ENCODE measurements at places on chromosomes 16 and 17. TPM values are rescaled to one million over a fixed set of nuclear protein-coding genes. Genes with fewer than 3 reads are reported as not detected.
A peak's percentile ranks its signal among the peaks of the same experiment; 100 is the strongest.

- H3K36me3 ChIP-seq, result peaks cover 18% of the 10 kb centered on the region
- H3K27ac ChIP-seq, result peak within 1 kb of the TSS; percentile 94
- H3K4me3 ChIP-seq, result peak within 1 kb of the TSS; percentile 79
- no peaks in the 10 kb centered on the region for H3K27me3 ChIP-seq
- peaks cover 28% of the 10 kb centered on the region for H3K4me1 ChIP-seq
Observed at GRCh38 chr17:28711723-28712031, at the start of gene PROCA1. PROCA1 (minus strand) TSS chr17:28711888; CDS start chr17:28711660, 228 bp downstream.

GRCh38 chr17:8466456-8466855 is 30.8 kb downstream of the NDEL1 start:
- no peak for DNase-seq
- no peaks in the 10 kb centered on the region for H3K27me3 ChIP-seq
- H3K27ac ChIP-seq, result no peak overlapping the region
- no peak overlapping the region for H3K4me3 ChIP-seq
- peaks cover 40% of the 10 kb centered on the region for H3K4me1 ChIP-seq
- H3K36me3 ChIP-seq, result peaks cover 18% of the 10 kb centered on the region

DNA sequence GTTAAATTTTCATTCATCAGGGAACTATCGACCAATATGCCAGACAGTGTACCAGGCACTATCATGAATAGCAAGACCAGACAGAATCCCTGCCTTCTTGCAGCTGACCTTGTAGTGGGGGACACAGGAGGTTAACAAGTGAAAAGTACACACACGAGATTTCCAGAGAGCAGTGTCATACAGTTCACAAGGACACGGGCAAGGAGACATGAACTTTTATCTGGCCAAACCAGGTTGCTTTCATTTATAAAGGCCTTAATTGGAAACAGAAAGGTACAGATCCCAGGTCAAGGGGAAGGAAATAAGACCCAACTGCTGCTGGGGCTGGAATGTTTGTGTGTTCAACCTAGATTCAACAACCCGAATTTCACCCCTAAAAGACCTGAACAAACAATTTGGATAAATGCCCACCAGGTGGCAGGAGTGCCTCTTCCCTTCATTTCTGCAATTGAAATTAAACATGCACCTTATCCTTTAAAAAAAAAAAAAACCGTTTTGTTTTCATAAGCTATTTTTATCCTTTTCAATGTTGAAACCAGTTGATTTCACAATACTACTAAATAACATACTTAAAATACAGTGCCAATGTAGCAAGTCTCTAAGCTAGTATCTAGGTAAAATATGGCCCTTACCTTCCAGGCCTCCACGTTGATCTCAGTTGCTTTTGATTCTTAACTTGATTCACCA is 65.9 kb downstream of the EMP2 start:
- H3K27me3 ChIP-seq, result no peaks in the 10 kb centered on the region
- H3K4me1 ChIP-seq, result peaks cover 15% of the 10 kb centered on the region
- DNase-seq, result no peak
- no peak overlapping the region for H3K27ac ChIP-seq
- H3K4me3 ChIP-seq, result no peak overlapping the region

DNA sequence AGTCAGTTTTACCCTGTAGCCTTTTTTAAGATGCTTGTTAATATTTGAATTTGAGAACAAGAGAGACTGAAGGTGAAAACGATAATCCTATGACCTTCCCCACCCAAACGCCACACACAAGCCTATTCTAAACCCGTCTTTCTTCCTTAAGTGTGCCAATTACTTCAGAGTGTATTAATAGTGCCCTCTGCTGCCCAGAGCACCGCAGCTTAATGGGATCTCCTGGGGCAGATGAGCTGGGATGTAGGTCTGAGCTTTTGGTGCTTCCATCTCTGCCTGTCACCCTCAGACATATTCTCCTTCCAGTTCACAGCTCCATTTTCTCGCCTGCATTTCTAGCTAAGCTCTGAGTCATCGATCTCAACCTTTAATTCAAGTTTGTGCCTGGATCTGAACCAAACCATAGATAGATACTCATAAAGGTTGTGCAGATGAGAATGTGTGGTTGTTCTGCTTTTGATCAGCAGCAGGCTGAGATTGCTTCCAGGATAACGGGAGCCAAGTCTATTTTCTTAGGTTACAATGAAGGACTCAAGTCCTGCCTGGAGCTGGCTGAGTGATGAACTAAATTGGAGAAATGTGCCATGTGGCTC is 46.4 kb upstream of the CDH13 start:
- no peak overlapping the region for H3K4me3 ChIP-seq
- H3K36me3 ChIP-seq, result no peaks in the 10 kb centered on the region
- H3K27me3 ChIP-seq, result no peaks in the 10 kb centered on the region
- no peak for DNase-seq
- H3K4me1 ChIP-seq, result no peaks in the 10 kb centered on the region
- H3K27ac ChIP-seq, result no peak overlapping the region

The ABCA10 gene
- total RNA-seq, result 3.0 TPM

DNA sequence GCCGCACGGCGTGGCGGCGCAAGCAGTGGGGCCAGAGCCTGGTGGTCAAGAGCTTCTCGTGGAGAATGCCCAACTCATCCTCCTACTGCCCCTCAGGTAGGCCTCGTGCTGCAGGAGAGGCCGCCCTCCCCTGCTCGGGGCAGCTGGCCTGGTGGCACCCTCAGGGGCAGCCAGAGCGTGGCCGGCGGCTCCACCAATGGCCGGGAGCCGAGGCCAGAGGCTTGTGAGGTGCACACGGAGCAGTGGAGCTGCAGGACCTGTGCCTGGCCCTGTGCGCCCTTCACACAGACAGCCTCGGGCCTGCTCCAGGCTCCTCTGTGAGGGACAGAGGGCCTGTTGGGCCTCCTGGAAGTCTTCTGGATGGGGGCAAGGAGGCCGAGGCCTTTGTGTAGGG is 85.5 kb downstream of the NPIPB11 start:
- no peaks in the 10 kb centered on the region for H3K36me3 ChIP-seq
- H3K27me3 ChIP-seq, result no peaks in the 10 kb centered on the region
- H3K4me1 ChIP-seq, result peaks cover 6% of the 10 kb centered on the region

The ZNF785 gene
- total RNA-seq, result 7.5 TPM

DNA sequence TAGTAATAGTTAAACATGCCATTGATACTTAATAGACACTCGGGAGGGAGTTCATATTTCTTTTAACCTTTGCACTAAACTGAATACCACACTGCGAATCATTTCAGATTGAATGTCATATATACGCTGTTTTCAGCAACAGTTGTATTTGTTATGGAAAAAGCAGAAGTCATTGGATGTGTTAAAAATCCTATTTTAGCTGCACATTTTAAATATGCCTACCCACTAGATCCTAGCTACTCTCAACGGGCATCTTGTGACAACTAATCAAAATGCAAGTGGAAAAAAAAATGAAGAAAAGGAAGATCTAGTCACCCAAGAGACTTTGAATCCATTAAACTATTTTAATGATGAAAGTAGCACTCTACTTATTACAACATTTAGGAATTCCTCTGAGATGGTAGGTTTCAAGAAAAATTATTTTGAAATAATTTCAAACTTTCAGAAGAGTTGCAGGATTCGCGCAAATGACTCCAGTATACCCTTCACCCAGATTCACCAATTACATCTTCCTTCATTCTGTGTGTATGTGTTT is 51.4 kb upstream of the MNT start:
- no peaks in the 10 kb centered on the region for H3K27me3 ChIP-seq
- no peaks in the 10 kb centered on the region for H3K4me1 ChIP-seq

The TTYH2 gene
- 5.8 TPM for total RNA-seq

GRCh38 chr16:17134586-17134985 is 336.2 kb downstream of the XYLT1 start:
- no peaks in the 10 kb centered on the region for H3K4me1 ChIP-seq
- H3K27ac ChIP-seq, result no peak overlapping the region
- H3K27me3 ChIP-seq, result no peaks in the 10 kb centered on the region
- H3K36me3 ChIP-seq, result peaks cover 71% of the 10 kb centered on the region
- no peak overlapping the region for H3K4me3 ChIP-seq

The MFSD6L gene
- total RNA-seq, result not detected

DNA sequence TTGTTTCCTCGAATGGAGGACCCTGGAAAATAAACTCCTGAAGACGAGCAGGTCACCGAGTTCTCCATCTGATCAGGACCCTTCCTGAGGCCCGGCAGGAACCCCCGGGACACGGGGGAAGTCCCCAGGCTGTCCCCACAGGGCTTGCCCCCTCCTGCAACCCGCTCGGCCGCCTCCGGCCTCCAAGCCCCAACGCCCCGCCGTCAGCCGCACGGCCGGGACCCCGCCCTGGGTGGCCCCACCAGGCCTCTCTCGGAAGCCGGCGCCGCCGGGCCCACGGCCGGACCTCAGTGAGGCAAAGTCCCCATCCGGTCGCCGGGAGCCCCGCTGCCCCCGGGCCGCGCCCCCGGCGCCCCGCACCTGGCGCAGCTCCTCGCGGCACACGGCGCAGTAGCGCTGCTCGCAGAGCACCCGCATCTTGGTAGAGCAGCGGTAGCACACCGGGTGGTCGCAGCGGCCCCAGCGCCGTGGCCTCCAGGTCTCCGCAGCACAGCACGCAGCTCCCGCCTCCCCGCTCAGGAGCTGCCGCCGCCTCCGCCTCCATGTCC is 383 bp downstream of the ZNF598 start:
- no peak for DNase-seq
- peaks cover 4% of the 10 kb centered on the region for H3K36me3 ChIP-seq
- H3K27me3 ChIP-seq, result no peaks in the 10 kb centered on the region

DNA sequence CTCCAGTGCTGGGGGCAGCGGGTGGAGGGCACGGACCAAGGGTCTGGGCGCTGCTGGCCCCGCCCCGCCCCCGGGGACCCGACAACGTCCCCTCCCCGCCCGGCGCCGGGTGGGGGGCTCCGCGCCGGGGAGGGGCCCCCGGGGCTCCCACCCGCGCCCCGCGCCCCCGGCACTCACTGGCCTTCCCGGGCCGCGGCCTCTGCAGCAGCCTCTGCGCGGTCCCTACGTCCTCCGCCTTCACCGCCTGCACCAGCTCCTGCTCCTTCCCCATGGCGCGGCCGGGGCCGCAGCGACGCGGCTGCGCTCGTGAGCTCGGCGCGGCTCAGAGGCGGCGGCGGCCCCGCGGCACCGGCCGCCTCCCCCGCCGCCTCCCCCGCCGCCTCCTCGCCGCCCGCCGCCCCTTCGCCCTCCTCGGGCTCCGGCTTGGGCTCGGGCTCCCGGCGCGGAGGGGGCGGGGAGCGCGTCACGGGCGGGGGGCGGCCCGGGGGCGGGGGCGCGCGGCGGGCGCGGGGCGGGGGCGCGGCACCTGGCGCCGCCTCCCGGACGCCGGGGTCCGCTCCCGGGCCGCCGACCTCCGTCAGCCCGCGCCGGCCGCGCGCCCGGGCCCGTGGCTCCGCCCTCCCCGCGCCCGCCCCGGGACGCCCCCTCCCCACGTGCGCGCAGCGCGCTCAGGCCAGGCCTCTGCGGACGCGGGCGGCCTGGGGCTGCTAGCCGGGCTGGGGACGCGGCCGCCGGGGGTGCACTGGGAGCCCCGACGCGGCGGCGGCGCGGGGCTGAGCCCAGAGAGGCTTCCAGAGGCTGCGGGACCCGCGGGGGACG is at the start of gene CASKIN1:
Gene CASKIN1 (minus strand): TSS at position 444 of the 819 bp plus-strand sequence. CDS start 173 bp downstream, at position 271.
- no peak for DNase-seq
- peaks cover 18% of the 10 kb centered on the region for H3K4me1 ChIP-seq
- H3K27me3 ChIP-seq, result peaks cover 8% of the 10 kb centered on the region
- no peak within 1 kb of the TSS for H3K27ac ChIP-seq
- peak within 1 kb of the TSS; percentile 52 for H3K4me3 ChIP-seq
- H3K36me3 ChIP-seq, result no peaks in the 10 kb centered on the region

The HAP1 gene
- not detected for total RNA-seq

The MPO gene
- total RNA-seq, result not detected

DNA sequence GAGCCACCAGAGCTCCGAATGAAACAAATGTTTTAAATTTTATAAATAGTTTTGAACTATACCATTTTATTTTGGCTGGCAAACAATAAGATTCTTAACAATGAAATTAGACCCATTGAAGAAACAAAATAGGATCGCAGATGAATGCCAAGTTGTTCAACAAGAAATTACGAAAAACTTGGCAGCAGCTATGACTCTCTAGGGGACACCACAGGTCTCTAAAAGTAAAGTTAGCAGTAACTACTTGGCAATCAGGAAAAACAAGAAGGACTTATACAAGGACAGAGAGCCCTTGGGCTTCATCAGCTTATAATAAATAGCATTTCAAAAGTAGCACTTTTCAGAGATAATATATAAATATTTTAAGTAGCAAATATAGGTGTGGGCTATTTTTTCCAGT is 603.8 kb upstream of the PSMD7 start:
- no peaks in the 10 kb centered on the region for H3K4me1 ChIP-seq
- no peaks in the 10 kb centered on the region for H3K27me3 ChIP-seq
- no peak overlapping the region for H3K27ac ChIP-seq
- no peak overlapping the region for H3K4me3 ChIP-seq

DNA sequence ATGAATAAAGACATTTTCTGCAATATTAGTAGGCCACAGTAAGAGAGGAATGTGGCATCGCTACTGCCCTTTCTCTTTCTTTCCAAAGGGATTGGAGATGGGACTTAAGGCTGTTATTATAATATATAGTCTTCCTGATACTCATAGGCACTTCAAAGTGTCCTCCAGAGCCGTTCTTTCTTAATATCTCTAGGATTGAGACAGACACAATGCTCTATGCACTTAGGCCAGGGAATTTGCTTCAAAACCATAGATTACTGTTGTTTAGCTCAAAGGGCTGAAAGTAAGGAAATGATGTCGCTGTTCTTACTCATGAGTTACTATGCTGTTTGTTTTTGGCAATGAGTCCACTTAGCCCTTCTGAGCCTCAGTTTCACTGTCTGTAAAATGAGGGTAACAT is 590.5 kb downstream of the CDH11 start:
- DNase-seq, result peak; percentile 57
- H3K27me3 ChIP-seq, result no peaks in the 10 kb centered on the region
- no peak overlapping the region for H3K4me3 ChIP-seq
- H3K36me3 ChIP-seq, result no peaks in the 10 kb centered on the region

DNA sequence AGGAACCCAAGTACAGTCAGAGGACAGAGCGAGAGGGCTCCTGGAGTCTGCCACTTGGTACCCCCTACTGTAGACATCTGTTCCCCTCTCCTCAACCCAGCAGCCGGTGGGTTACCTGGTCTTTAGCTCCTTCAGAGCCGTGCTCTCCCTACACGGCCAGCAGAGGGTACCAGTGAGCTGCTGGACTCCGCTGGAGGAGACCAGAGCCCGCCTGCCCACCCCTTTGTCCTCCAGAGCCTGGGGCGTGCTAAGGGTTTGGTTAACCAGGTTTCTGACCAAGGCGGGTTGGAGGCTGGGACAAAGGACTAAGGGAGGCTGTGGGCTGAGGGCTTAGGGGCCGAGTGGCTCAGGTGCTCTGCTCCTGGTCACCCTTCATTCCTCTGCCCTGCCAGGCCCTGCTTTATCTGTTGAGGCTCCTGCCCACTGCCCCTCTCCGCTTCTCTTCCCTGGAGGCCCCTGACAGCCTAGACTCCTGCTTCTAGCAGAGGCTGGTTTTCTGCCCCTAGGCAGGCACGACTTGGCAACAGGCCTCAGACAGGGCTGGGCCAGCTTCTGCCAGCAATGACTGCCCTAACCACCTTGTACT is 2.7 kb upstream of the HSD11B2 start:
- no peaks in the 10 kb centered on the region for H3K36me3 ChIP-seq
- DNase-seq, result no peak
- no peaks in the 10 kb centered on the region for H3K27me3 ChIP-seq
- no peak overlapping the region for H3K27ac ChIP-seq
- H3K4me3 ChIP-seq, result no peak overlapping the region

The FBXW10 gene
- not detected for total RNA-seq

GRCh38 chr17:12790249-12791106 is 1.2 kb downstream of the ARHGAP44 start:
- DNase-seq, result no peak
- H3K27me3 ChIP-seq, result no peaks in the 10 kb centered on the region

The SOST gene
- total RNA-seq, result not detected

GRCh38 chr16:9241177-9241576 is 149.7 kb downstream of the HAPSTR1 start:
- H3K4me3 ChIP-seq, result no peak overlapping the region
- H3K4me1 ChIP-seq, result no peaks in the 10 kb centered on the region
- H3K36me3 ChIP-seq, result no peaks in the 10 kb centered on the region

The CMTM2 gene
- 1.8 TPM for total RNA-seq
